ENCODE measurements at places on chromosomes 7 and 10. TPM values are rescaled to one million over a fixed set of nuclear protein-coding genes. Genes with fewer than 3 reads are reported as not detected.

DNA sequence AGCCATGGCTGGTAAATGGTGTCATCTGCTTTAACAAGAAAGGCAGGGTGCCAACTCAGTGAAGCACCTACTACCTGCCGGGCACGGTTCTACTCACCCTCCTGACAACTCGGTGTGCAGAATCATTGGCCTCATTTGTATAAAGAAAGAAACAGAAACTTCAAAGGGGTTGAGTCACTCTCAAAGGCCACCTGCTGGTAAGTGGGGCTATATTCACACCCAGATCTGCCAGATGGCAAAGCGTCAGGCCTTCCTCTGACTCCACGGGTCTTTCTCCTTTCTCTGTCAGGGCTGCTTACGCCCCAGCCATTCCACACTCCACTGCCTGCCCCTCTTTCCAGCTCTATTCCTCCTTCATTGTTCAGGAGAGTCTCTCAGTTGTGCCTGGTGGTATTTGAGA lies 309.2 kb downstream of the GFRA1 start:
- DNase-seq, result peak; percentile 15

DNA sequence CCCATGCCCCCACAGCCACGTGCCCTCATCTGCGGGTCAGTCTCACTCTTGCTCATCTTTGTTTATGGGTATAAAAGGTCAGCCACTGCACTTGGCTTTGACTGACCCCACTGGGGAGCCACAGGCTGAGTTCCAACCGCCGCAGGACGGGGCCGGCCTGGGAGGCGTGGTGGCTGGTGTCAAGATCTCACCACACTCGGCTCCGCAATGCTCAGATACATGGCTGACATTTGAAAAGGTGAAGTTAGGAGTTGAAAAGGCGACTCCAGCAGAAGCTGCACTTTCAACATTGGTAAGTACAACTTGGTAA lies 14.9 kb downstream of the TUBGCP2 start:
- no peak for DNase-seq

GRCh38 chr10:58950618-58951017 lies 225.8 kb upstream of the PHYHIPL start:
- peak; percentile 50 for DNase-seq

DNA sequence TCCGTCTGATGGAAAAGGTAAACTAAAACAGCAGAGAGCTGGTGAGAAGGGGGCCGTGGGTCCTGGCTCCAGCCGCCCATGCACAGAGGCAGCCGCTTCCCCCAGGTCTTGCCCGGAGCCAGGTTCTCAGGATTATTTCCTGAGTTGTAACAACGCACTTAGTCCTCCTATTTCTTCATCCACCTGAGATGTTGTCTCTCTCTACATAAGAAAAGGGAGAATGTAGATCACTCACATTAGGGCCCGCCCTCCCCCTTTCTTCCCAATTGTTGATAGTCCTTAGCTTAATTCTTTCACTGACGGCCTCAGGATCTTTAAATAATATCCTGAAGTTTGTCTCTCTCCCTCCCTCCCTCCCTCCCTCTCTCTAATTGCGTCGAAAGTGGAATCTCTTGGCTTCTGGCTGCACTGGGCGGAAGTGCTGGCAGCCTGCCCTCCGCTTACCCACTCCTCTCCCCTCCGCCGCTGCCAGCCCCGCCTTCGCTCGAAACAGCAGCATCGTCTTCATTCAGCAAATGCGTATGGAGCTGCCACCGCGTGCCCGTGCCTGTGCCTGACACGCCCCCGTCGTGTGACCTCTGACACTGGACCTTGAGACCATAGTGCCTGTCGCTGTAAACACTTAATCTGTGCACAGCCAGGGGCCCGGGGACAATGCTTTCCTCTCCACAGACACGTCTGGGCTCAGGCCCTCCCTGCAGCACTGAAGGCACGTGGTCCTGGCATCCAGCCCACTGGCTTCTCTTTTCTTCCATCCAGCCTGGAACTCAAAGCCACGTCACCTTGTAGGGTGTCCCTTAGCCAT lies 174.5 kb upstream of the PPP2R2D start:
- no peak for DNase-seq

DNA sequence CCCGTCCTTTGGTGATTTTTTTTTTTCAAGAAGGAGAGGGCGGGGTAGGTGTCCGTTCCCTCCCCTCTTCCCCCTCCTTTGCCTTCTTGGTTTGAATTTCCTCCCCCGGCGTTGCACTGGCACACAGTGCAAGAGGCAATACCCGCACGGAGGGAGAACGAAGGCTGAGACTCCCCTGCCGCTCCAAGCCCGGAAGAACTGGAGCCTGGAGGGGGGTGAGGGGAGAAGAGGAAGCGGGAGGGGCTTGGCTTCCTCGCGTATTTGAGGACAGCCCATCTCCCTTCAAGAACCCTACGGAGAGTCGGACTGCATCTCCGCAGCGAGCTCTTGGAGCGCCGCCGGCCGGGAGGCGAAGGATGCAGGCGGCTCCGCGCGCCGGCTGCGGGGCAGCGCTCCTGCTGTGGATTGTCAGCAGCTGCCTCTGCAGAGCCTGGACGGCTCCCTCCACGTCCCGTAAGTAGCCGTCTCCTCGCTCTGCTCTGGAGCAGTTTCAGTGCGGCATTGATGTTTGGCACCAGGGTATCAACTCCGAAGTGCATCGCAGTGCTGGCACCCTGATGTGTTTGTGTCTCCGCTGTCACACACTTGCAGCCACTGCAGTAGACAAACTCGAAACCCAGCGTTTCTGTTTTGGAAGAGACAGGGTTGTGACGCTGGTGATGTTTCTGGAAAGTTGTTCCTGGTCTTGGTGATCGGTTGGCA lies at the start of gene CNTNAP2:
CNTNAP2 (plus strand) TSS at position 281 of the 702 bp plus-strand sequence; CDS start at position 357, 76 bp downstream.
- DNase-seq, result no peak

DNA sequence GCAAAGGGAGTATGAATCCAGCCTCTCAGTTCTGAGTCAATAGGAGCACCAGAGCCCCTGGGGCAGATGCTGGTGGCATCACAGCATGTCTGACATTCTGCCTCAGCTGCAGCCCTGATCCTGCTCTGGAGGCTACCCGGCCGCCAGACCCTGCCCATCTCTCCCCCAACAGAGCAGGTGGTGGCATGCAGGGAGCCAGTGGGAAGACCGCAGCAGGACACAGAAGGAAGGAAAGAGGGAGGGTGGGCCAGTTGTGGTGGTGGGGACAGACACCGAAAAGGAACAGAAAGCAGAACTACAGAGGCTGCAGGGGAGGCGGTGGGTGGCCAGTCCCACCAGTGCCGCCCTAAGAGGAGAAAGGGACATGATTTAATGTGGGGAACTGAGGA lies 35.3 kb downstream of the BLNK start:
- no peak for DNase-seq

- no peak for DNase-seq
These were observed 17.7 kb downstream of the NPY start for GRCh38 chr7:24301703-24302102.

DNA sequence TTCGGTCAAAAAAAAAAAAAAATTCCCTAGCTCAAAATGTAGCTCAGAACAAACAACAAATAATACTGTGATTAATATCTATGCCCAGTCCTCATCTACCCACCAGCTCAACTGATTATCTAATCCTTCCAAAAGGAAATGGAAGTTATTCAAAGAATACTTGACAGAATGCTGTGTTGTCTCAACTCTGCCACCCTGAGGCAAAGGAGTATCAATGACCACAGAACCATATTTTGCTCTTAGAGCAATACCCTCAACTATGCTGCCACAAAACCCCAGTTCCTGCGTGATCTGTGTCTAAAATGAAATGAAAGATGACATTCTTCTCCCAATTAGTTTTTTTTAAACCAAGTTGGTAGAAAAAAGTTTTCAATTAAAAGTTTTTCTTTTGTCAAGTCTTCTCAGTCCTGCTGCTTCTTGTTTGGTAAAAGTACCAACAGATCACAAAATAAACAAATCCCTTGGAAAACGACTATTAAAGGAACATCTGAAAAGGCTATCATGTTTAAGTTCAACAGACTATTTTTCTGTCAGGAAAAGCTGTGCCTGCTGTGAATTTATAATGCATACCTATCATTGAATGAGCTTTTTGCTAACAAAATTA lies 21.6 kb downstream of the RBM28 start:
- peak; percentile 45 for DNase-seq

DNA sequence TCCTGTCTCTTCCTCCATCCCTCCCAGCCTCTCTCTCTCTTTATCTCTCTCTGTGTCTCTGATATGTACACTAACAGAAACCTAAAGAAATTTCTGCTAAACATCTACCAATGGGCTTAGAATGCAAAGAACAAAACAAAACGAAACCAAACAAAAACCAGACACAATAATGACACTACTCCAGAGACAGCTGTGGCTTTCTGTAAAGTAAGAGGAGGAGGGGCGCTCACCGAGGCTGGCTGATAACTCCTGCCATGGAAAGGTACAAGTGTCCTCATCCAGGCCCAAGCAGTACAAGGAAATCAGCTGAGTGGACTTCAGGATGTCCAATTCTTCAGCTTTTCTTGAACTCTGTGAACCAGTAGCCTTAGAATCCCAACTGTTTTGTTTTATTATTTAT lies 70.4 kb upstream of the FZD8 start:
- no peak for DNase-seq

- DNase-seq, result no peak
These were observed 8.1 kb downstream of the GNB2 start for GRCh38 chr7:100681491-100682227.

DNA sequence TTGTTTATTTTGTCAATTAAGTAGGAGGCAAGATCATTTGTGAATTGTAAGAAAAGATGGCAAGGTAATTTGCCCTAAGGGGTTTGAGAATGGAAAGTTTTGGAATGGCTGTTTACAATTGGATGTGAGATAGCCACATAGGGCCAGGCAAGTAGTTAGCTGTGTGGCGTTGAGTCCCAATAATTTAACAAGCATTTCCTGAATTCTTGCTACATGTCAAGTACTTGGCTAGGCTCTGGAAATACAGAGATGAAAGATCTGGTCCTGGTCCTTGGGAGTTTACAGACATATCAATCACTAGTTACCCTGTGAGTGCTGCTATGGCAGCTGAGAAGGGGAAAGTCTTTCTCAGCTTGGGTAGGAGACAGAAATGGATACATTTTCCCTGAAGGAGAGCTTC lies 401.6 kb downstream of the SUGCT start:
- DNase-seq, result no peak

DNA sequence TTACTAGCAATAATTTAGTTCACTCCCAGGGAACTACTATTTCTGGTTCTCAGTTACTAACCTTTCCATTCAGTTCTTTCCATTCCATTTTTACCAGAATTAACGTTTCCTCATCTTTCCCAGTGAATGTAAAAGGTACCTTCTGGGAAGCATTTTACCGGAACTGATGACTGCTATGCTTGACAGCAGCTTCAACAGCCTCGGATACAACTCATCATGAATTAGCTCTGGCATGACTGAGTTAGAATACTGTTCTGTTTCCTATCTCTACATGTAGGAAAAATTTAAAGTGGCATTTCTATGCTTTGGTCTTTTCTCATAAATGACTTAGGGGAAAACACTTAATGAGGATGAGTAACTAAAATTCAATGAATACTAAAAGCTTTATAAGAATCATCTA lies 18.6 kb downstream of the TAS2R41 start:
- DNase-seq, result no peak

- DNase-seq, result peak; percentile 83
These were observed 13.8 kb downstream of the BTRC start for GRCh38 chr10:101367569-101368453.

- DNase-seq, result no peak
These were observed 582.3 kb upstream of the CNTNAP2 start for GRCh38 chr7:145534301-145534700.

GRCh38 chr7:127713006-127713405 lies 61.0 kb downstream of the SND1 start:
- no peak for DNase-seq

GRCh38 chr10:62550173-62550572 lies 176.0 kb downstream of the ZNF365 start:
- DNase-seq, result no peak

The TAS2R5 gene
- not detected for total RNA-seq

The HERC4 gene
- total RNA-seq, result 217 TPM

The ITGB8 gene
- total RNA-seq, result not detected

The ANXA8L1 gene
- 0.17 TPM for total RNA-seq

The MBL2 gene
- total RNA-seq, result not detected

The ESYT2 gene
- total RNA-seq, result 53.6 TPM

The TBRG4 gene
- total RNA-seq, result 63.1 TPM

Measured in HFFc6 (cell line).